ENCODE measurements at places on chromosomes 3 and 15.

GRCh38 chr3:126456211-126456610 lies 19.5 kb downstream of the ZXDC start:
- DNase-seq = no peak

DNA sequence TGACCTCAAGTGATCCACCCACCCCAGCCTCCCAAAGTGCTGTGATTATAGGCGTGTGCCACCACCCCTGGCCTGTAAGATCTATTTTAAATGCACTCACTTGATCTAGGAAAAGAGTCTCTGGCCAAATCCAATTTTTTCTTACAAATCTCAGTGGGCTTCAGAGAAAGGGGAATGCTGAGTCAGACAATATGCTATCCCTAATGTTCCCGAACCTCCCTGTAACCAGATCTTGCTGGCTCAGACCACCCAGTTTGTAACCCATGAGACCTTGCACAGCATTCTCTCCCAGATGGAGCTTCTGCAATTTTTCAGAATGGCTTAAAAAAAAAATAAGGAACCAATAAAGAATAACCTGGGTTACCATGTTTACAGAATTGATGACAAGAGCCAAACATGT lies 205.8 kb downstream of the RYR3 start:
- DNase-seq = no peak

- no peak for DNase-seq
Measured at GRCh38 chr3:194034346-194035336, 101.3 kb upstream of the HES1 start.

DNA sequence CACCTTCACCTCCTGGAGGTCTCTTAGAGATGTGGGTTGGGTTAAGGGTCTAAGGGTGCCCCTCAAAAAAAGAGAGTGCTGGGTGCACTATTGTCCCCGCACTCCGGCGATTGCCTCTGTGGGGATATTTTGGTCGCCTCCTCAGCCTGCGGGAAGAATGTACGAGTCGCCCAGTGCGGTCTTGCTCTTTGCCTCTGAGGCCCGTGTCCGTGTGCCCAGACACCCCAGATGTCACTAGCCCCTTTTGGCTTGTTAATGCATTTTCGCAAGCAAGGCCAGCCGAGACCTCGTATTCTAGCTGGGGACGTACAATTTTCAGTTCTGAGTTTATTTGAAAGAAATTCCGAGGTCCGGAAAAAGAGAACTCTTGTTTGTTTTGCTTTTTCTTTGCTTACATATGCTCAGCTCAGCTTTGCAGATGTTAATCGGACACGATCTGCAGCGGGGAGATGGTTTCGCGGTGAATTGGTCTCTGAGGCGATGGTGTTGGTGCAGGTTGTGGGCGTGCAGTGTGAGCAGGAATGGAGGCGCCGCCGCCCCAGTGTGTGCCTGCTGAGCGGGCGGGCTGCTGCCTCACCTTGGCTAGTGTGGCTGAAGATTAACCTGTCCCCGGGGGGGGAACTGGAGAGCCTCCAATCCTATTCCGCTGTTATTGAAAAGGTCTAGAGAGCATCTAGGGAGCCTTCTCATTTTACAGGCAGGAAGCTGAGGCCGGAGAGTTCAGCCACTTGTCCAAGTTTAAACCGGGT lies 1.4 kb downstream of the ST6GAL1 start:
- DNase-seq = no peak

GRCh38 chr3:57692396-57693147 lies at the start of gene DENND6A:
Gene DENND6A, minus strand, starts transcription at chr3:57693077. Its CDS starts 59 bp downstream, at chr3:57693018.
- peak; percentile 95 for DNase-seq

DNA sequence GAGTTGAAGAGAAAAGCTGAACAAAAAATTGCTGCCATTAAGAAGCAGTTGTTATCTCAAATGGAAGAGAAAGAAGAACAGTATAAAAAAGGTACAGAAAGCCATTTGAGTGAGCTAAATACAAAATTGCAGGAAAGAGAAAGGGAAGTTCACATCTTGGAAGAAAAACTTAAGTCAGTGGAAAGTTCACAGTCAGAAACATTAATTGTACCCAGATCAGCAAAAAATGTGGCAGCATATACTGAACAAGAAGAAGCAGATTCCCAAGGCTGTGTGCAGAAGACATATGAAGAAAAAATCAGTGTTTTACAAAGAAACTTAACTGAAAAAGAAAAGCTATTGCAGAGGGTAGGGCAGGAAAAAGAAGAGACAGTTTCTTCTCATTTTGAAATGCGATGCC lies 152.4 kb upstream of the LRRFIP2 start:
- DNase-seq = no peak

- no peak for DNase-seq
Measured at GRCh38 chr3:112874725-112875124, 28.1 kb upstream of the CD200R1L start.

GRCh38 chr3:10968401-10968800 lies 24.1 kb upstream of the SLC6A1 start:
- DNase-seq = no peak

- DNase-seq = no peak
Measured at GRCh38 chr3:464255-464654, 267.7 kb downstream of the CHL1 start.

DNA sequence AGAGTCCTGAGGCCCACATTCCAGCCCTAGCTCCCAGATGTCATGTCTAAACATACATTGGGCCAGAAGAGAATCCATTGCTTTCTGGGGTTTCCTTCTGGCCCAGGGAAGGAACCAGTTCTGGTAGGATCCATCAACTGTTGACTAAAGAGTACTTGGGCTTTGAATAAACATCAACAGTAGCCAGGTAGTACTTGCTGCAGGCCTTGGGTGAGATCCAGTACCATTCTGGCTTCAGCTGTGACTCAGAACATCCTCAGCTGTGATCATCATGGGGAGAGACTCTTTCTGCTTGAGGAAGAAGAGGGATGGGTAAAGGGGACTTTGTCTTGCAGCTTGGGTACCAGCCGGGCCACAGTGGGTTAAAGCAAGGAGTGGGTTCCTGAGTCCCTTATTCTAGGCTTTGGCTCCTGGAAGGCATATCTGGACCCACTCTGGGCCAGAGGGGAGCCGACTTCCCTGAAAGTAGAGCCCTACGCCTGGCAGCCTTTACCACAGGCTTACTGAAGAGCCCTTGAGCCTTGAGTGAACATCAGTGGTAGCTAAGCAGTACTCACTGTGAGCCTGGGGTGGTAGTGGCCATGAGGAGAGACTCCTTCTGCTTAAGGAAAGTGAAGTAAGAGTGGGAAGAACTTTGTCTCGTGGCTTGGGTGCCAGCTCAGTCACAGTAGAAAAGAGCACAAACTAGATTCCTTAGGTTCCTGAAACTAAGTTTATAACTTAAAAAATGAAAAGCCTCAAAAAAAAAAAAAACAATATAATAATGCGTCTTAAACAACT lies 128.3 kb downstream of the GOLIM4 start:
- no peak for DNase-seq

- DNase-seq = no peak
Measured at GRCh38 chr3:170257145-170257544, 34.9 kb downstream of the PRKCI start.

GRCh38 chr3:47283193-47283537 lies 421 bp downstream of the KLHL18 start:
- no peak for DNase-seq

- no peak for DNase-seq
Measured at GRCh38 chr3:30305021-30305420, 301.4 kb upstream of the TGFBR2 start.

GRCh38 chr15:59014068-59014467 lies 26.6 kb downstream of the RNF111 start:
- DNase-seq = no peak

DNA sequence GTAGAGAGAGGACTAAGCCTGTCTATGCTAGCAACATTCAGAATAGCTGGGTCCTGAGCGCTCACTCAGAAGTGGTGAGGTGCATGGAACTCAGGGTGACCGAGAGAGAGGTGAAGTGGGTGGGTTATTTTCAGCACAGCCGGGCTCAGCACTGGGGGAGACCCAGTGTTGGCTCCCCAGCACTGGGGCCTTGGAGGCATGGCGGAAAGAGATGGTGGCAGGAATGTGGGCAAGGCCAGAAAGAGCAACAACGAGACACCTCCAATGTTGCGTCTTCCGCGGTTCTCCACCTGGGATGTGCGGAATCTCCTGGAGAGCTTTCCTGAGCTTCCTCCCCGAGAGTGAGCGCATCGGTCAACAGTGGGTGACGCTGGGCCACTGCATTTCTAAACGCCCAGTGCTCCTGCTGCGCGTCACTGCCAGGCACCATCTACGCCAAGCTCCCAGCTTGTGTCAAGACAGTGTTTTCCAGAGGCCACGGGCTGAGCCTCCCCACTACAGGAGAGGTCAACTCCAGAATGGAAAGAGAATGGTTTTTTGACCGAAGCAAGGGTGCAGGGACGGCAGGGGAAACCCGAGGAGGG lies 148.4 kb downstream of the ADAMTS17 start:
- DNase-seq = no peak

DNA sequence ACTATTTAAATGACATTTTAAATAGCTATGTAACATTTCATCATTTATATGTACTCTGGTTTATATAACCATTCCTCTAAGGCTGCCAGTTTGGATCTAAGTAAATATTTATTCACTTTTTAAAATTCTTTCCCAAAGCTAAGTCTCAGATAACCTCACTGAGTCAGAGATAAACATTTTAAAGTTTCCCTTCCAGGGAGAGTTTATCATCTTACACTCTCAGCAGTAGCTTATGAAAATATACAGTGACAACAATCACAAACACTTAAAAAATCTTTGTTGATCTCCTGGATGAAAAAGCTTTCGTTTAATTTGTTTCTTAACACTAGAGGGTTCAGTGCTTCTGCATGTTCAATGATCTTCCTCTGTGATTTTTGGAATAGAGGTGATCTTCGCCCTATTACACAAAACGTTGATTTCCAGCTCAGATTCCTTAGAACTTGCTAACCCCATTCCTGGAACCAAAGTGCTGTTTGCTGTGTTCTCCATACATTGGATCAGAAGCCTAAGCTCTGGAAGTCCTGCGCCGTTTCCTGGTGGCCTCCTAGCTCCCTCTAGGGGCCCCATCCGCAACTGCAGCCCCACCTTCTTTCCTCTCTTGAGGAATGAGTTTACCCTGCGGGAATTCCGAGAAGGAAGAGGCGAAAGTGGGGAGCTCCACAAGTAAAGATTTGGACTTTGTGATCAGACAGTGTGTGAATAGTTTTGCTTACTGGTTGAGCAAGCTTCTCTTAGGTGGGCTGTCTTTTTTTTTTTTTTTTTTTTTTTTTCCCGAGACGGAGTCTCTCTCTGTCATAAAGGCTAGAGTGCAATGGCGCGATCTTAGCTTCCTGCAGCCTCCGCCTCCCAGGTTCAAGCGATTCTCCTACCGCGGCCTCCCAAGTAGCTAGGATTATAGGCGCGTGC lies 29.3 kb upstream of the SACM1L start:
- peak; percentile 82 for DNase-seq

DNA sequence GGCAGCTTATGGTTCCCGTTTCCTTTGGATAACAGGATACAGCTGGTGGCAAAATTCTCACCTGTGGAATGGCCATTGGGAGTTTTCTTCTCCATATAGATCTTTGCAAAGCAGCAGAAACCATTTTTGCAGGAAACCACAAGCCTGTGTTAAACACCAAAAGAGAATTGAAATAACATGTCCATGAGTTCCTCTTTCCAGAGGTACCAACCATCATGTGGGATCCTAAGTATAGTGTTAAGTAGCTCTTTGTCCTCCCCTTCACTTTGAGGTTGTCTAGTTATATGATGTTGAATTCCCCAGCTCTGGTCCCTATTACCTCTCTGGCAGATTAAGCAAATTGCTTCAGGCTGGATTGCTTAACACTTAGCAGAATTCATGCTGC lies 94.9 kb downstream of the AKAP13 start:
- DNase-seq = no peak

- no peak for DNase-seq
Measured at GRCh38 chr15:26048669-26049068, 185.5 kb upstream of the ATP10A start.

DNA sequence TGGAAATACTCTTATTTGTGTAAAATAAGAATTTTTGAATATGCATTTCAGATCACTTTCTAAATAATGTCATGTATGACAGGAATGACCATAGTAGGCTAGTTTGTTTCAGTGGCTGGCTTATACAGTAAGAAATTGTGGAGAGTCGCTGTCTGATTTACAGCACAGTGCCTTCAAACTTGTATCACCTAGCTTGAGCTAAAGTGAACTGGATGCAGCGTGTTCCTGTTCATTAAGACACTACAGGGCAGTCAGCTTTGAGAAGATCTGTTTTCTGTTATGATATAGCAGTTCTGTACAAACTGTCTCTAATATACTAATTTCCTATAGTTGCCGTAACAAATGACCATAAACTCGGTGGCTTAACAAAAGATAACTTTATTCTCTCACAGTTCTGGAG lies 9.9 kb downstream of the CLDN16 start:
- no peak for DNase-seq

- no peak for DNase-seq
Measured at GRCh38 chr3:177463863-177464262, 266.6 kb upstream of the TBL1XR1 start.

DNA sequence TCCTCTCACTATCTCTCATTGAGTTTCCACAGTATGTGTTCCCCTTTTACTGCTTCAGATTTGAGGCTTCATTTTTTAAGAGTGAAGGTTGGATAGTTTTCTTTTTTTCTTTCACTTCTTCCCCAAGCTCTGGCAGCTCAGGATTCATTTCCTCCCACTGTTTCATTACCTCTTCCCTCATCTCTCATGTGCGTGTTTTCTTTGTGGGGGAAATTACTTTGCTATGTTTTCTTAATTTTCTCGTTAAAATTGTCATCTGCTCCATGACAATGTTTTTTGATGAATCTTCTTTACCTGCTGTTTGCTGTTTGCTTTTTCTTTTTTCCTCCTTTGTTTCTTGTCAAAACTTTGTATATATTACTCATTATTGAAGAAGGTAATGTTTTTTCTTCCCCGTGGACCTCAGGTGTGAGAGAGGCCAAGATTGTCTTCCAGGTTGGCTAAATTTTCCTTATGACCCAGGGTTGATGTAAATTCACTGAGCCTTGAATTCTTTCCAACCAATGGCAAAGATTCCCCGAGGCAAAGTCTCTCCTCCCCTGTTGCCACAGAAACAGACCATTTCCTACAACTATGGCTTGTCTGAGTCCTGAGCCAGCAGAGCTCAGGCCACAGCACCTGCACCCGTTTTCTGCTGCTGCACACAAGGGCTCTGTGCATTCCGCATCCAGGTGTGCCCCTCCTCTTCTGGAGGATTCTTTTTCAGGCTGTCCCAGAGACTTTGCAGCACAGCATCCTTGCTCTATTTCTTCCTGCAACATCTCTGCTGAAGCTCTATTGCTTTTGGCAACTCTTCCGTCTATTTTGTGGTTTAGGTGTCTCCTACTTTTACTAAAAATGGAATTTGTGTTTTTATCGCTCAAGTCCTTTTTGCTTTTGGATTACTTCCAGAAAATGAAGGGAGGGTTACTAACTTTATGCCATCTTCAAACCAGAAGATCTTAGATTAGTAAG lies 66.1 kb downstream of the NOX5 start:
- no peak for DNase-seq

- no peak for DNase-seq
Measured at GRCh38 chr15:69748576-69749185, 296.1 kb downstream of the RPLP1 start.

DNA sequence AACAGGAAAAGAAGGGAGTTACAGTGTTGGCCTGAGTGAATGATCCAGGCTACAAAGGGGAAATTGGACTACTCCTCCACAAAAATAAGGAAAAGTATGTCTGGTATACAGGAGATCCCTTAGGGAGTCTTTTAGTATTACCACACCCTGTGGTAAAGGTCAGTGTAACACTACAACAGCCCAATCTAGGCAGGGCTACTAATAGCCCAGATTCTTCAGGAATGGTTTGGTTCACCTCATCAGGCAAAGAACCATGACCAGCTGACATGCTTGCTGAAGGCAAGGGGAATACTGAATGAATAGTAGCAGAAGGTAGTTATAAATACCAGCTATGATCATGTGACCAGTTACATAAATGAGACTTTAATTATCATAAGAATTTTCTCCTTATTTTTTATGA lies 372.6 kb upstream of the ATP11B start:
- DNase-seq = no peak
